Suppressor macrophage treated with lipopolysaccharide for 1 hour (primary cell): ENCODE measurements at places on chromosomes 2 and 18.

GRCh38 chr2:148888003-148888501 is 13.0 kb downstream of the KIF5C start:
- no peak for DNase-seq

DNA sequence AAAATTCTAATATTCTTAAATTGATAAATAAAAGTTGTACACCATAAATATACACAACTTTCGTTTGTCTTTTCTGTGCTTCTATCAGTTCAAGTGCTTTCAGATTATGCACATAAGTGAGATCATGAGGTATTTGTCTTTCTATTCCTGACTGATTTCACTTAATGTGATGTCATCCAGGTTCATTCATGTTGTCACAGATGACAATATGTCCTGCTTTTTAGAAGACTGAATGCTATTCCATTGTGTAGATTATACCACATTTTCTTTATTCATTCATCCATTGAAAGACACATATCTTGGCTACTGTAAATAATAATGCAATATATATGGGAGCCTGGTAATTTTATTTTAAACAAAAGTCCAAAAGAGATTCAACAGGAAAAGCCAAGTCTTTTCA is 190.1 kb upstream of the ERBB4 start:
- no peak for DNase-seq

GRCh38 chr2:73072416-73072815 is 904 bp upstream of the SFXN5 start:
- DNase-seq, result no peak

DNA sequence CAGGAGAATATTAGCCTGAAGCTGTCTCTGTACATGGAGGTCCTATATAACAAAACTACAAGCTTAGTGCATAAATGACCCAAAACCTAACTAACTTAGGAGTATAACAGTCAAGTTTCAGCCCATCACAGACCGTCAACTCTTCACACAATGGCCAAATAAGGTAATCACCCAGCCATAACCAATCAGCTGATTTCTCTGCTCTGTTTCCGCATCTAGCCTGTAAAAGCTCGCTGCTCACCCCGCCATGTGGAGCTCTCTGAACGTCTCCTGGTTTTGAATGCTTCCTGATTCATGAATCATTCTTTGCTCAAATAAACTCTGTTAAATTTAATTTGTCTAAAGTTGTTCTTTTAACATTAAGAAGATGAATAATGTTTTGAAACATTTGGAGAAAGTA is 593.6 kb downstream of the TMX3 start:
- DNase-seq, result no peak

- DNase-seq, result no peak
Measured at GRCh38 chr2:174438146-174438886, 42.8 kb downstream of the SCRN3 start.

DNA sequence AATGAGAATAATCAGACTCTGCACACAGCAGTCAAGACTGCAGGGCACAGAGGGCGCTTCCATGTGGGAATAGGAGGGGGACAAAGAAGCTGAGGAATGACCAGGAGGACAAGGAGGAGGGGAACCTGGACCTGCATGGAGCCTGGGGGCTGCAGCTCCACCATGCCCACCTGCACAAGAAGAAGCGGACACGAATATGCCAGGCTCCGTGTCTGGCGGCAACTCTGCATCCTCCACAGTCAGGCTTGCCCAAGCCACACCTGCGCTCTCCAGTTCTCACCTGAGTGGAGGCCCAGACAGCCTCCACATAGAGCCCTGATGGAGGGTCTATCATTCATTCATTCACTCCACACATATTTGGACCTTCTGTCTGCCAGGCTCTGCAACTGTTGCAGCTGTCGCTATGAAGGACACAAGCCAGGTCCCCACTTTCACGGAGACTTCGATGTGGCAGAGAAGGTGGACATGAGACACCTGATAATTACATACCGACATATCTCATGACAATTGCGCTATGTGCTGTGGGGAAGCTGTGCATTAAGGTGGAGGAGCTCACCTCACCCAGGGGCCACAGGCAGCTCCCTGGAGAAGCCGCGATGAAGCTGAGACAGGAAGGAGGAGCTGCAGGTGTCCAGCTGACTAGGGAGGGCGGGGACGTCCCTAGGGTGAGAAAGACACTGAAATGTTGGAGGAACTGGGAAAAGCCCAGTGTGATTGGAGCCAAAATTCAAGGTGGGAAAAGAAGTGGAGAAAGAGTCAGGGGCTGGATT is 159.2 kb downstream of the INHBB start:
- DNase-seq, result no peak

DNA sequence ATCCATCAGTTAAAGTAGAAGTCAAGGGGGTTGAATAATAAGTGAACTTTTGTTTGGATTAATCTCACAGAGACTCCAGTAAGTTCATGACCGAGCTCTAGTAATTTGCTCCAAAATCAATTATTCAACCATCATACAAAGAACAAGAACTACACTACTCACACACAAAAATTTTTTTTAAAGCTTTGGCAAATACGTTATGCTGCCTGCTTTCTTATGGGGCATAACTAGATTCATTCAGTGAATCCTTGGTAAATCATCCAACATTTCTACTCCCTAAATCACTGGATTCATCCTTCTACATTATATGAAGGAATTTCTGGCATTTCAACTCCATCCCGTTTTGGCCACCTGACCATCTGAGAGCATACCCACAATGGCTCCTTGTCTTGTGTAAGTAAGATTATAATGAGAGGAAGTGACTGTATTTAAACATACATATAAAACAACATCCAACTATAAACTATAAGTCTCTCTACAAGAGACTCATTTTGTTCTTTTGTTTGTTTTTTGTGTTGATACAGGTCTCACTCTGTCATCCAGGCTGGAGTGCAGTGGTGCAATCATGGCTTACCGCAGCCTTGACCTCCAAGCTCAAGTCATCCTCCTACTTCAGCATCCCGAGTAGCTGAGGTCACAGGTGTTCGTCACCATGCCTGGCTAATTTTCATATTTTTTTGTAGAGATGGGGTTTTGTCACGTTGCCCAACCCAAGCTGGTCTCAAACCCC is 144.2 kb upstream of the LRRTM4 start:
- DNase-seq, result no peak
